GM12892 (cell line): ENCODE measurements at places on chromosomes 13 and 19.

DNA sequence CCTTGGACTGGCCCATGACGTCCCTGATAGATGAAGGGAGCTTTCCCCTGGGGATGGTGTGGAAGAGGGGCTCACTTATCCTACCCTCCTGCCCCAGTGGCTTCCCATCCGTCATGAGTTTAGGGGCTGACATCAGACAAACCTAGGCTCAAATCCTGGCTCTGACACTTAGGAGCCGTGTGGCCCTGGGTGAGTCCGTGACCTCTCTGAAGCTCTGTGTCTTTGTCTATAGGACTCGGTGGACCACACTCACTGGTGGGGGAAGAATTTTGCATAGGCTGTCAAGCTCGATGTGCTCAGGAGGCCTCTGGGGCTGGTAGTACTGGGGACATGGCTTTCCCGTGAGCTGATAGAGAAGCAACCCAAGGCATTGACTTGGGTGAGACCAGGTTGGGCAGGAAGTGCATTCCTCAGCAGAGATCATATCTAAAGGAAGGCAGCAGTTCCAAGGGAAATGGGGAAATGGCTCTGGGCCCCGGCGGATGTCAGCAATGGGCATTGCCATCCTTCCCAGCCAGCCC, 17.4 kb upstream of the AP1M2 start:
- DNase-seq: peak; percentile 45

DNA sequence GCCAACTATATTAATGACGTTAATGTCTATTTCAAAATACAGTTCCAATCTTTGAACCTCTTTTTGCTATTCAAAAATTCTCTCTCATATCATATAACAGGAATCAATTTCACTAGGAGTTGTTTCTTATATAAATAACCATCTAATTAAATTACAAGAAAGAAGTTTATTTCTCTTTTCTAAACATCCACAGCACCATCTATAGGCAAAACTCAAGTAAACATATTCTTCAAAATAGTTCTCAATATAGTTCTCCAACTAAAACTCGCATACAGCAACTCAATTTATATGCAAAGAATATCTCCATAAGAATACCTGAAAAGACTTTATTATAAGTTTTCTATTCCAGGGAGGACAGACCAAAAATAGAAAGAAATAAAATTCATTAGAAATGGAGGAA, 65.6 kb downstream of the RBM26 start:
- DNase-seq: no peak

- no peak for DNase-seq
These were observed 23.0 kb upstream of the CEACAM4 start for GRCh38 chr19:41649827-41650226.

DNA sequence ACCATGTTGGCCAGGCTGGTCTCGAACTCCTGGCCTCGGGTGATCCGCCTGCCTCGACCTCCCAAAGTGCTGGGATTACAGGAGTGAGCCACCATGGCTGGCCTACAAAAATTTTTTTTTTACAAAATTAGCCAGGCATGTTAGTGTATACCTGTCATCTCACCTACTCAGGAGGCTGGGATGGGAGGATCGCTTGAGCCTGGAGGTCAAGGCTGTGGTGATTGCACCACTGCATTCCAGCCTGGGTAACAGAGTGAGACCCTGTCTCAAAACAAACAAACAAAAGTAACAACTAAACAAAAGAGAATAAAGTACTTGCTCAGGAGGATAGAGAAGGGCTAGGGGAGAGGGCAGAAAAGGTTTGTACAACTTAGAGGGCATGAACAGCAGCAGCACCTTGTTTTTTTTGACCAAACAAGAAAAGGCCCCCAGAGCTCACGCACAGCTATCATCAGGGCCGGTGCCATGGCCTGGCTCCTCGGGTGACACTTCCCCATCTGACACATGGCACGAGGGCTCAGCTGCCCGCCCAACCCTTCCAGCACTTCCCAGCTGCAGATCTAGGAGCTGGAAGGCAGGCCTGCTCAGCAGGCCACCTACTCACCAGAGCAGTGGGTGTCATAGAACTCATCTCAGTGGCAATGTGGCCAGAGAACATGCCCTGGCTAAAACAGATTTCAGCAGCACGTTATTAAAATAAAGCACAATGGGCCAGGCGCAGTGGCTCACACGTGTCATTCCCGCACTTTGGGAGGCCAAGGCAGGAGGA, 8.6 kb upstream of the SLC7A9 start:
- DNase-seq: no peak

- no peak for DNase-seq
These were observed 120.7 kb upstream of the SERP2 start for GRCh38 chr13:44252938-44253337.
